Non-pigmented ciliary epithelial cell (primary cell): ENCODE measurements at places on chromosomes 3 and 15.

GRCh38 chr3:15794303-15794771 is 3.4 kb downstream of the ANKRD28 start:
- no peak for DNase-seq

GRCh38 chr3:182149594-182149993 is 437.9 kb downstream of the SOX2 start:
- DNase-seq, result no peak

DNA sequence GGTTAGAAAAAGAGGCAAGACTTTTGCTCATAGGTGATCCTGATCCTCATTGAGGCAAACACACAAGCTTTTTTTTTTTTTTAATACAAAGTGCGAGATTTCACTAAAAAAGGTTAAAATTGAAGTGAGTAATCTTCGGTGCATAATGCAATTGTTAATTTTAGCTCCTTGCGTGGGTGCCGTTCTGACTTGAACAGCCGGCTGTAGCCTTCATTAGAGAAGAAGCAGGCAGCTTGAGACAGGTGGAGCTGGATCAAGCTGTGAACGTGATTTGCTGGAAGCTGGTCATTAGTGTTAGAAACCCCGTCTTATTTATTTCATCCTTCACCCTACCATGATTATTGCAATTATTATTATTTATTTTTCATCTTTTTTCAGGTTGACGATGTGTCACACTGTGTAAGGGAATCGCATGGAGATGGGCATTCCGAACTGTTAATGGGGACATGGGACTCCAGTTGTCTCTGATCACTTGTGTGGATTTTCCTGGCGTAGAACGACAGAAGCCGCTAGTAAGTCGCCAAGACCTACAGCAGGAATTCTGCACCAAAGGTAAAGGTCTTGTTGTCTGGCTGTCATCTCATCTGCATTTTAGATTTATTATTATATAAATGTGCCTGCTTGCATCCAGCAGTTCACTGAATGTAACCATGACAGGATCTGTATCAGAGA is 40.2 kb downstream of the ARPP21 start:
- no peak for DNase-seq

GRCh38 chr15:70514251-70514650 is 249.1 kb downstream of the UACA start:
- no peak for DNase-seq

DNA sequence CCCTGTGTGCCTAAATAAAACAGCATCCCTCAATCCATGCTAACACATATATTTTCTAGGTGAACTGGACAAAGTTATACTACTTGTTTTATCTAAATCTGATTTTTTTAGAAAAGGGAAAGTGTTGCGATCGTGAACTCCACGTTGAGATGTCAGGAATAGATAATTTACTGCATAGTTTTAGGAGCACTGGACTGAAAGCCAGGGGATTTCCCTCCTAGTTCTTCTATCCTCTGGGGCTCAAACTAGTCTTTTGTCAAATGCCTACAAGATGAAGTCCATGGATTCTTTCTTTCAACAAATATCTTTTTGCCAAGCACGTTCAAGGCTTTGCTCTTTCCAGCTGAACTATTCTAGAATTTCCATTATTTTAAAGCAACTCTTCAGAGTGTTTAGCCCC is 617 bp upstream of the HPS3 start:
- no peak for DNase-seq

DNA sequence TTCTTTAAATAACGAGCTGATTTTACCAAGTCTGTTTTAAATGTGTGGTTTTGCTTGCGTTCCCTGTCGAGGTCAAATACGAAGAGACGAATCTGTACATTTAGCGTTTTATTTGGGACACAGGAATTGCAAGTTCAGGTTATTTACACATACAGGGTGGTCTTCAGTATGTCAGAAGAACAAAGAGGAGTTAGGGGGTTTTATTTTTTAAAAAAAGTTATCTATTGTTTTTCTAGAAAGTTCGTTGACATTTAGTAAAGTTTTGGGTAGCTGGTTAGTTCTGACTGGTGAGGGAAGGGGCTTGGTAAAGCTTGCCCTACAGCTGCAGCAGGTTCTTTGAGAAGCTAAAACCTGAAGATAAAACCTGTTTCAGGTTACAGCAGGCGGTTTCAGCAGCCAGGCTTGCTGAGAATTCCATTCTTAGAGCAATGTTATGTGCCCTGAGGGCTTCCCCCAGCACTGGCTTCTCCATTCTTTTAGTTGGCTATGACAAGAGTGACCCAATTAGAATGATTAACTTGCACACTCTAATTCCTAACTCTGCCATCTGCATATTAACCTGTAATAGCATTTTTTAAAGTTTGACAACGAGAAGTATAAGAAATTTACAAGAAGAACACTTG is 815 bp upstream of the ZNF280D start:
- DNase-seq, result no peak

GRCh38 chr3:149812165-149812605 is 830 bp upstream of the RNF13 start:
- no peak for DNase-seq

DNA sequence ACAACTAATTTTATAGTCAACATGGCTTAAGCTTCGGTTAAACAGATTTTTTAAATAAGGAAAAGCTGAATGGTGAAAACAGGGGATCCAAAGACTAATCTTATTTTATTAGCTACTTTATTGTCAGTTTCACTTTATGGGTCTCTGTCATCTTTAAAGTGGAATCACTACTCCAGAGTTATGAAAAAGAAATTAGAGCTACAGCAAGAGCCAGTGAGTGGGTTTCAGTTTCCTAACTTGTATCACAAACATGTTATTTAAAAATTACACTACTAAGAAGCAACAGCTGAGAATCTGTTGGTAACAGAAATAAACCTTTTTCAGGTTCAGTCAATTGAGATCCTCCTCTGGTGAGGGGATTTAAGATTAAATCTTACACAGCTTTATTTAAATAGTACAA is 10.0 kb downstream of the PHC3 start:
- DNase-seq, result no peak

GRCh38 chr3:100089812-100090668 is 24.3 kb downstream of the FILIP1L start:
- DNase-seq, result no peak

DNA sequence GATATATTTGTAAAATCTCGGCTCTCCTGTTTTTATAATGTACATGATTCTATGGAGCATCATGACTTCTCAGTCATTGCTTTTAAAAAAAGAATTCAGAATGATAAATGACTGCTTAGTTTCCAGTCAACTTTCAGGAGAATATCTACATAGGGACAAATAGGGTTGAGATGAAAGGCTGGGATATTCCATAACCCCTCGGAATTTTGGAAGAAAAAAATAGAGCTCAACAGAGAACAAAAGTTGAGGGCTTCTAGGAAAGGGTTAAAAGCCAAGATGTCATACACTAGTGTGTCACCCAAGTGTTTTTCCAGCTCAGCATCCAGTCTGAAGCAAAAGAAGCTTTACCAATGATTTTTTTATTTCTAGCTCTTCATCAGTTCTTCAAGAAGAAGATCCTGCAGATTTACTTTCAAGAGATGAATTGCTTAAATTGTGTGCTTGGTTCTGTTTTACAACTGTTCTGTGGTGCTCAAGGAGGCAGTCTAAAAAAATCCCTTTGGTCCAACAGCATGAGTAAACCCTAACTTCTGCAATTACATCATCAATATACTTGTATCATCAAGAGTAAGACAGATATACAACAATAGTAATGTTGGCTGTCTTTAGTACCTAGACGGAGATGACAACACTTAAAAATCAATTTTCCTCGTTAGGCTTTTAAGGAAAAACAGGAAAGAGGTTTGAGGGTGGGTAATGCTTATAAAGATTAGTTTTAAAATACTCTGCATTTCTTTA is 979 bp downstream of the UNC13C start:
- no peak for DNase-seq

GRCh38 chr15:83709241-83709640 is 55.3 kb downstream of the ADAMTSL3 start:
- DNase-seq, result no peak

DNA sequence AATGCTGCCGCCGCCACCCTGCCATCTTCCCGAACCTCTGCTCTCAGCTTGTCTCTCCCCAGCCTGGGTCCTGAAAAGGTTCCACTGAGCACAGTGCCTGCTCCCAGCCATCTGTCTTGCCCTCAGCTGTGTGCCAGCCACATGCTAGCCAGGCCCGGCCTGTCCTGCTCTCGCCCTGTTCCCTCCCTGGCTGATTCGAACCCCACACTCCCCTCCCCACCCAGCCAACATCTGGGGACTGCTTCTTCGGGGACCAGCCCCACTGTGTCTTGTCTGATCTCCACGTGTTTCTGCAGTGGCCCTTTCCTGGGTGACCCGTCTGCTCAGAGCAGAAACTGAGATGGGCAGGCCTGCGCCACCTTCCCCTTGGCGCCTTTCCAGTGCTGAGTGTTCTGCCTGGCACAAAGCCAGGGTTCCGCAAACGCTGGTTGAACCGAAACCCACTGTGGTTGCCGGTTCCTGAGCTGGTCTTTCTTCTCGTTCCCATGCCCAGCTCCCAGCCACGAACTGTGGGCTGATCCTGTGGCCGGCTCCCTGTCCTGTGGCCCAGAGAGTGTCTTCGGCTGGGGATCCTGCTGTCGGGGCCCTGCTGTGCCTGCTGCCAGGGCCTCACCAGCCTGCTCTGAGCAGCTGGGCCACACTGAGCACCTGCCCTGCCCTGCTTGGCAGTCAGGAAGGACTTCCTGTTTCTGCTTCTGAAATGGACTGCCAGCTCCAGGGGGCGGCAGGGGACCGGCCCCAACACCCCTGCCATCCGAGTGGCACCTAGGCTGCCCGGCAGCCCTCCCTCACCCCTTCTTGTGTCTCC is 62.7 kb upstream of the KLF13 start:
- no peak for DNase-seq

GRCh38 chr15:66682865-66683264 is 19.2 kb upstream of the SMAD6 start:
- DNase-seq, result no peak

DNA sequence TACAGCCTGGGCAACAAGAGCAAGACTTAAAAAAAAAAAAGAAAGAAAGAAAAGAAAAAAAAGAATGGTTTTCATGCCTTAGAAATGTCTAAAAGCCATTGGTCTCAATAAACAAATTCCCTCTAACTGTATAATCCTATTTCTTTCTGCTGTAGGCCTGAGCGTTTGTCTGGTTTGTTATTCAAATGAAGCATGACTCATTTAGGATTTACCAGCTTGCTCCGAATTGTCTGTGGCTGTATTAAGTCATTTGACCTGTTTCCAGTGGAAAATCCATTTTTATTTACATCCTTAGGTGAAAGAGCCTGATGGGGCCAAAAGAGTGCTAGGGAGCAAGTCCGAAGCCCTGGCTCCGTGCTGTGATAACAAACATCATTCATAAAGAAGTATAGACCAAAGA is 73.8 kb downstream of the BDH1 start:
- no peak for DNase-seq

DNA sequence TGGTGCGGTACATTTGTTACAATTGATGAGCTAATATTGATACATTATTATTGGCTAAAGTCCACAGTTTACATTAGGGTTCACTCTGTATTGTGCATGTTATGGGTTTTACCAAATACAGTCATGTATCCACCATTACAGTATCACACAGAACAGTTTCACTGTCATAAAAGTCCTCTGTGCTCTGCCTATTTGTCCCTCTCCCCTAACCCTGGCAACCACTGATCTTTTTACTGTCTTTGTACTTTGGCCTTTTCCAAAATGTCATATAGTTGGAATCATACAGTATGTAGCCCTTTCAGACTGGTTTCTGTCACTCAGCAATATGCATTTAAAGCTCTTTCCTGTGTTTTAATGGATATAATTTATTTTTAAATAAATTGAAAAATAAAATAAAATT is 83.1 kb upstream of the SLC4A7 start:
- no peak for DNase-seq

- DNase-seq, result no peak
Observed at GRCh38 chr3:23276913-23277658, 74.0 kb downstream of the UBE2E2 start.

DNA sequence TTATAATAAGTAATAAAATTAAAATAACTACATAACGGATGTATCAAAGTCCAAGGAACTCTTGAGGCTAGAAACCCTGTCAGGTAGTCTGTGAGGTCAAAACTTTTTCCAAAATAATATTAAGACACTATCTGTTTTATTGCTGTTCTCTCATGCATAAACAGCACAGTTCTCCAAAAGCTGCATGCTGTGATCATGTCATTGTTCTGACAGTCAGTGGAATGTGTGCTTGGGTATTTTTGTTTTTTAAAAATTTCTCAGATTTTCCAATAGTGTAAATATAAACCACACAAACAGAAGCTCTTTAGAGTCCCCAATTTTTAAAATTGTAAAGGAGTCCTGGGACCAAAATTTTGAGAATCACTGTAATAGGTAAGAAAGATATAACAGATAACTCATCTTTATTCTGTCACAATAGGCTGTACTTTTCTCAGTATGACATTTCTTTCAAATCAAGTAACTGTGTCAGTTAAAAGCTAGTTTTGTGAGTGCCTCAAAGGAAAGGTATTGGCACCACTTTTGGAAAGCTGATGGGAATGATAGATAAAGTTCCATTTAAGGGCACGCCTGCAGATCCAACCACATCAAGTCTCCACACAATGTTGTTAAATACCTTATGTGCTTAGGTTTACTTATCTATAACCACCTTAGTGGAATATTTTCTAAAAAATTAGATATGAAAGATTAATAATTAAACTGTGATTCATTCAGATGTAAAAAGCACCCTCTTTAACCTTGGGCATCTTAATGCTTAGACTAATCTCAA is 49.3 kb downstream of the CEP152 start:
- DNase-seq, result no peak

DNA sequence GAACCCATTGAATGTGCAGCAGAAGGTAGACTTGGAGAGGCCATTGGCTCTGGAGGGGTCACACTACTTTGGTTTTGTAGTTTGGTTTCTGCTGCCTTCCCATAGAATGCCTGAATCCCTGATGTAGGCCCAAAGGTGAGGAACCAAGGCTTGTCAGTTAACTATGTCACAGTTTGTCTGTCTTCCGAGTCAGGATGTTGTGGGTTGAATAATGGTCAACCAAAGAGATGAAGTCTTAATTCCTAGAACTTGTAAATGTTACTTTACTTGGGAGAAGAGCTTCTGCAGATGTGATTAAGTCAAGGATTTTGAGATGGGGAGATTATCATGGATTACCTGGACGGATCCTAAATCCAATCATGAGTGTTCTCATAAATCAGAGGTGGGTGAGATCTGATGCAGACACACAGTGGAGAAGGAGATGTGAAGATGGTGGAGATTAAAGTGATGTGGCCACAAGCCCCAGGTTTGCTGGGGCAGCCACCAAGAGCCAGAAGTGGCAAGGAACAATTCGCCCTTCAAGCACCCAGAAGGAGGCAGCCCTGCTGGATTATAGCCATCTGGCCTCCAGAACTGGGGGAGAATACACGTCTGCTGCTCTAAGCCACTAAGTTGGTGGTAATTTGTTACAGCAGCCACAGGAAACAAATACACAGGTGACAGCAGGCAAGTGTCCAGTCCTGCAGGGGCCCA is 2.3 kb upstream of the CCR8 start:
- no peak for DNase-seq

DNA sequence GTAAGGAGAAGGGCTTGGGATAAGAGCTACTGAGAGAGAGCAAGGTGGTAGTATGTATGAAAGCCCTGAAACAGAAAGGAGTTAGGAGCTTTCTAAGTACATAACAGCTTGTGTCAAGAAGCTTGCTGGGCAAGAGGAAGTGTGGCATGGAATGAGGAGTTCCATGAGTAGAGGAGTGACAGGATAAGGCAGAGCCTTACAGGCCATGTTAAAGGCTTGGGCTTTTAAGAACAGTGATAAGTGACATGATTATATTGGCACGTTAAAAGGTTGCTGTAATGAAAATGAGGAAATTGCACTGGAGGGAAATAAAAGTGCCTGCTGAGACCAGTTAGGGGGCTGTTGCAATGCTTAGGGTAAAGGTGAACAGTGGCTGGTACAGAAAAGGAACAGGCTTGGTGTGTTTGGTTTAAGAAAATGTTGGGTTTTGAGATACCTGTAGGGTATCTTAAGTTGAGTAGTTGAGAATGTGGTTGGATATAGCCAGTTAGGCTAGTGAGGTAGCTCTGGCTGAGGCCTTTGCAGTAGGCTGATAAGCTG is 49.0 kb downstream of the MEF2A start:
- no peak for DNase-seq
